ENCODE measurements at places on chromosomes 4 and X. TPM values are rescaled to one million over a fixed set of nuclear protein-coding genes. Genes with fewer than 3 reads are reported as not detected.

ARHGAP6 gene
- 0.06 TPM for total RNA-seq

BANK1 gene
- total RNA-seq: 0.06 TPM

UGT2B17 gene
- total RNA-seq: not detected

CT45A10 gene
- not detected for total RNA-seq

FOXR2 gene
- total RNA-seq: not detected

MND1 gene
- 6.5 TPM for total RNA-seq

JCHAIN gene
- not detected for total RNA-seq
